ENCODE measurements at places on chromosomes 16 and 17. TPM values are rescaled to one million over a fixed set of nuclear protein-coding genes. Genes with fewer than 3 reads are reported as not detected.

The MMP28 gene
- 0.68 TPM for total RNA-seq

The SPEM2 gene
- total RNA-seq, result not detected

The FNDC8 gene
- total RNA-seq, result not detected

The CWC25 gene
- total RNA-seq, result 18.9 TPM

The SLC52A1 gene
- not detected for total RNA-seq

The VMO1 gene
- 1.0 TPM for total RNA-seq

The WNK4 gene
- total RNA-seq, result 0.73 TPM

The ACAP1 gene
- total RNA-seq, result 1.3 TPM

The KCNJ2 gene
- 0.47 TPM for total RNA-seq

The FA2H gene
- not detected for total RNA-seq

GRCh38 chr16:53356478-53357207 is 77.6 kb upstream of the RBL2 start:
- no peak for DNase-seq
- H3K36me3 ChIP-seq, result no peaks in the 10 kb centered on the region
- H3K27ac ChIP-seq, result no peak overlapping the region

DNA sequence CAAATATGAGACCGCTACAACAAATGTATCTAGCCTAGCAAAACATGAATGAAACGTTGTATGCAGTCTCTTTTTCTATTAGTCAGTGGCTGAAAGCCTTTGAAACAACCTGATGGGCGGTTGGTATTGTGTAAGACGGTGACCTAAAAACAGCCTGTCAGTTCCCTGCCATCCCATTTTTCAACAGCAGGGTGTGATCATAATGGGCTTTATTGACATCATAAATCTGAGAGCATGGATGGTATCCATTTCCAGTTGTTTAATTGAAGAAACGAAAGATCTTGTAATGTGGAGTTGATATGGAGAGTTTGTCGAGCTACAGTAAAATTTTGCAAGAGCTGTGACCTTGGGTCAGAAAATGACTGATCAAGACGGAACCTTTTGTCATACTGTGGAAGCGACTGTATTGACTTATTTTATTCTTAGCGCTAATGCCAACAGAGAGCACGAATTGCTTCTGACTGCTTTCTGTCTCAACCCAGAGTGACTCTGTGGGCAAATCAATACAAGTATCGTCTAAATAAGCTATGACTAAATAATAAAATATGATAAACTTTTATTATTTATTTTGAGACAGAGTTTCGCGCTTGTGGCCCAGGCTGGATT is 12.3 kb upstream of the MEIOB start:
- no peak overlapping the region for H3K27ac ChIP-seq
- H3K4me1 ChIP-seq, result no peaks in the 10 kb centered on the region
- peaks cover 34% of the 10 kb centered on the region for H3K27me3 ChIP-seq
- no peaks in the 10 kb centered on the region for H3K36me3 ChIP-seq

GRCh38 chr16:54547052-54547451 is 260.5 kb upstream of the IRX3 start:
- peaks cover 20% of the 10 kb centered on the region for H3K27me3 ChIP-seq
- H3K4me3 ChIP-seq, result no peak overlapping the region
- peaks cover 41% of the 10 kb centered on the region for H3K4me1 ChIP-seq
- H3K36me3 ChIP-seq, result no peaks in the 10 kb centered on the region

GRCh38 chr17:59851439-59852375 is 41.0 kb downstream of the TUBD1 start:
- no peaks in the 10 kb centered on the region for H3K36me3 ChIP-seq
- peaks cover 3% of the 10 kb centered on the region for H3K27me3 ChIP-seq
- H3K4me1 ChIP-seq, result peaks cover 6% of the 10 kb centered on the region

GRCh38 chr16:8892101-8892575 is 10.0 kb downstream of the LITAFD start:
- peaks cover 28% of the 10 kb centered on the region for H3K36me3 ChIP-seq
- H3K27me3 ChIP-seq, result no peaks in the 10 kb centered on the region
- DNase-seq, result no peak

- H3K4me1 ChIP-seq, result peaks cover 19% of the 10 kb centered on the region
- DNase-seq, result no peak
- H3K27me3 ChIP-seq, result peaks cover 63% of the 10 kb centered on the region
- H3K4me3 ChIP-seq, result no peak overlapping the region
These were observed 3.3 kb upstream of the VAC14 start for GRCh38 chr16:70804153-70804733.

DNA sequence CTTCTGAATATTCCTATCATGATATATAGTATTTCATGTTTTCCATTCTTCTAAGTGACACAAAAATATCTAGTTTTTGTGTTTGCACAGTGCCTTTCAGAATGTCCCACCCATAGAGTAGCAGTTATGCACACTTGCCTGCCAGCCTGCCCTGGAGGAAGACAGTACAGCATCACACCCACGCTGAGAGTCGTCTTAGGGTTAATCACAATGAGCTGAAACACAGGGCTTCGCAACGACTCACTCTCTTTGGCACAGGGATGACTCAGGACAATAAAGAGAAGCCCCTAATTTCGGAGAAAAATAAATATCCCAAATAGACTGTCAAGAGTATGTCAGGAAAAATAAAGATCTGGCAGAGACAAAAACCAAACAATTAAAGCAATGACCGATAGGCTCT is 11.6 kb upstream of the NDUFAB1 start:
- H3K4me1 ChIP-seq, result no peaks in the 10 kb centered on the region
- no peaks in the 10 kb centered on the region for H3K27me3 ChIP-seq
- peaks cover 2% of the 10 kb centered on the region for H3K36me3 ChIP-seq
- H3K27ac ChIP-seq, result no peak overlapping the region
- DNase-seq, result no peak
- H3K4me3 ChIP-seq, result no peak overlapping the region

GRCh38 chr17:39769974-39770587 is 32.3 kb downstream of the GRB7 start:
- H3K4me1 ChIP-seq, result peaks cover 4% of the 10 kb centered on the region
- H3K36me3 ChIP-seq, result no peaks in the 10 kb centered on the region
- no peak overlapping the region for H3K4me3 ChIP-seq
- peaks cover 49% of the 10 kb centered on the region for H3K27me3 ChIP-seq

DNA sequence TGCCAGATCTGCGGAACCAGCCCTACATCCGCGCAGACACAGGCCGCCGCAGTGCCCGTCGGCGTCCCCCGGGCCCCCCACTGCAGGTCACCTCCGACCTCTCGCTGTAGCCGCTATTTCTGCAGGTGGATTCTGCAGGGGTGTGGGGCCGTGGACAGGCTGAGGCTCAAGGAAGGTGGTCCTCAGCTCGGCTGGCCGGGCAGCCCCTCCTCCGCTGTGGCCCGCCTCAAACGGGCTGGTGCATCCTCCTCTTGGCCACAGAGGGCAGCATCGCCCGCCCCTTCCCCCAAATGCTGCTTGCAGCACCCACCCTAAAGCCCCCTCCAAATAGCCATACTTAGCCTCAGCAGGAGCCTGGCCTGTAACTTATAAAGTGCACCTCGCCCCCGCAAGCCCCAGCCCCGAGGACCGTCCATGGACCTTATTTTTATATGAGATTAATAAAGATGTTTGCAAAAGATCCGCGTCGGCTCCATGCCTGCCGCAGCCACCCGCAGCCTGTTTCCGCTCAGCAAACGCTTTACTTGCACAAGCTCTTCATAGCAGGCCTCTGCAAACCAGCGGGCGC is 14.9 kb downstream of the SPATA32 start:
- peak overlapping the region; percentile 94 for H3K4me3 ChIP-seq
- DNase-seq, result peak; percentile 65
- peaks cover 40% of the 10 kb centered on the region for H3K27me3 ChIP-seq
- H3K36me3 ChIP-seq, result no peaks in the 10 kb centered on the region
- H3K4me1 ChIP-seq, result peaks cover 23% of the 10 kb centered on the region
- H3K27ac ChIP-seq, result no peak overlapping the region

- H3K27me3 ChIP-seq, result peaks cover 4% of the 10 kb centered on the region
- no peak overlapping the region for H3K4me3 ChIP-seq
- no peak overlapping the region for H3K27ac ChIP-seq
- DNase-seq, result no peak
- H3K4me1 ChIP-seq, result no peaks in the 10 kb centered on the region
- H3K36me3 ChIP-seq, result no peaks in the 10 kb centered on the region
These were observed 11.2 kb upstream of the CHST4 start for GRCh38 chr16:71515026-71515425.

- no peak overlapping the region for H3K27ac ChIP-seq
- no peaks in the 10 kb centered on the region for H3K27me3 ChIP-seq
- H3K36me3 ChIP-seq, result no peaks in the 10 kb centered on the region
- peaks cover 7% of the 10 kb centered on the region for H3K4me1 ChIP-seq
- DNase-seq, result no peak
These were observed 42.5 kb downstream of the ERN1 start for GRCh38 chr17:64087252-64088005.

DNA sequence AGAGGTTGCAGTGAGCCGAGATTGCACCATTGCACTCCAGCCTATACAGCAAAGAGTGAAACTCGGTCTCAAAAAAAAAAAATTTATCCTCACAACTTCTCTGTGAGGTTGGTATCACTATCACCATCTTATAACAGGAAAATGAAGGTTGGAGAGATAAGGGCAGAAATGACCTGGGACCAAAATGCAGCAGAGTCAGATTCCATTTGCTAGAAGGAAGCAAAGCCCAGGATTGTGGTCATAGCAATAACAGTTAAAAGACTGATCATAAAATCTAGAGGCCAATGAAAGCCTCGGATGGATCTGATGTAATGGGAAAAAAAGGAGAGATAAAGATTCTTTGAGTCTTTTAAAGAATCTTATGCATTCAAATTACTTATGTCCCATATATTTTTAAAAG is 69.6 kb upstream of the TEKT1 start:
- H3K27ac ChIP-seq, result no peak overlapping the region
- no peaks in the 10 kb centered on the region for H3K36me3 ChIP-seq
- H3K4me3 ChIP-seq, result no peak overlapping the region

- DNase-seq, result no peak
- H3K36me3 ChIP-seq, result no peaks in the 10 kb centered on the region
- no peaks in the 10 kb centered on the region for H3K27me3 ChIP-seq
- H3K27ac ChIP-seq, result no peak overlapping the region
These were observed 93.6 kb downstream of the WSCD1 start for GRCh38 chr17:6163612-6164333.

- no peak for DNase-seq
- no peak overlapping the region for H3K4me3 ChIP-seq
- H3K27ac ChIP-seq, result no peak overlapping the region
- H3K36me3 ChIP-seq, result peaks cover 21% of the 10 kb centered on the region
These were observed 8.0 kb downstream of the POLR3K start for GRCh38 chr16:45454-45853.

DNA sequence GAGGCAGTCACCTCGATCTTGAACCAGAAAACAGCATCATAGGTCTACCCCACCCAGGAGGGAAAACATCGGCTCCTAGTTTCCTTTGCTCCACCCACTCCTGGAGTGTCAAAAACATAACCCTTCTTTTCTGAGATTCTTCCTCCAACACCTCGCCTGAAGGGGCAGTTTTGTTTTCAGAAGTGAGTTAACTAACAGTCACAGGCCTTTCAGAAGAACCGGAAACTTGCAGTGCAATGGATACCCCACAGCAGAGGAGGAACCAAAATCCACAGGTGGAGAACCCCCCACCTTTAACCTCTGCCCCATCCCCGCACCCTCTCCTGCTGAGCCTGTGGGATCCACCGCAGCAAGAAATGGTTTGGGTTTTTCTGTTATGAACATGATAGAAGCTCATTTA is 7.8 kb upstream of the TEX2 start:
- no peak for DNase-seq
- H3K27ac ChIP-seq, result no peak overlapping the region
- H3K36me3 ChIP-seq, result no peaks in the 10 kb centered on the region
- no peak overlapping the region for H3K4me3 ChIP-seq

DNA sequence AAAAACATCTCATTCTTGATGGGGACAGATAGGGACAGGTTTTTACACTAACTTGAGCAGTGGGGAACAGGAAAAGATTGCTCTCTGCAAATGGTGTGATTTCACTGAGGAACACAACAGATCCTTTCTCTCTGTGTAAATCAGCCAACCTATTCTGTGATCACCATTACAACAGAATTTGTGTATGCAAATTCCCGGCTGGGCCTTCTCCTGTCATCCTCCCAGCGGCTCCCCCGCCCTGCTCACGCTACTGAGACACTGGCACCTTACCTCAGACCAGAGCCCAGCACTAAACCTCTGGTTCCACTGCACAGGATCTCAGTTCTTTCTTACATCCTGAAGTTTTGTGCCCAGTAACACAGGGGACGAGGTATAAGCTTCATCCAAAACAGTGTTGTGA is 97.0 kb upstream of the FA2H start:
- DNase-seq, result no peak
- H3K36me3 ChIP-seq, result peaks cover 2% of the 10 kb centered on the region
- H3K4me1 ChIP-seq, result peaks cover 22% of the 10 kb centered on the region
- no peak overlapping the region for H3K4me3 ChIP-seq

DNA sequence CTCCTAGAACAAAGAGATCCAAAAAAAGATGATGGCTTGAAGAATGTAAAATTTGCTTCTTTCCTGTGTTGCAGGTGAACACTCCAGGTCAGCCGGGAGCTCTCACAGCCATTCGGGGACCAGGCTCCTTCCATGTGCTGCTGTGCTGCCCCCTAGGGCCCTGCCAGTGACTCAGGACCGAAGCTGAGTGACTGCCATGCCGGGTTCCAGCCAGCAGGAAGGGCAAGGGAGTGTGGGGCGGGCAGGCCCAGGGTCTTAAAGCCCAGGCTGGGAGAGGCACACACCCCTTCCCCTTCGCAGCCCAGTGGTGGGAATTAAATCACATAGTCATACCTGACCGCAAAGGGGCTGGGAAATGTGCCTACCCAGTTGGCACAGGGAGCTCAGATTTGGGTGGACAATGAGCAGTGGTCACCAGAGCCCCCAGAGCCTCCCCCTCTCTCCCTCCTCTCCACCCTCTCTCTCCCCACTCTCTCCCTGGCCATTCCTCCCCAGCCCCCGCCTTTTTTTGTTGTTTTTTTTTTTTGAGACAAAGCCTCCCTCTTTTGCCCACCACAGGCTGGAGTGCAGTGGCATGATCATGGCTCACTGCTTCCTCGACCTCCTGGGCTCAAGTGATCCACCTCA is 11.5 kb downstream of the EPOP start:
- no peak overlapping the region for H3K27ac ChIP-seq
- peaks cover 6% of the 10 kb centered on the region for H3K27me3 ChIP-seq
- no peaks in the 10 kb centered on the region for H3K36me3 ChIP-seq
- peaks cover 24% of the 10 kb centered on the region for H3K4me1 ChIP-seq

- no peak for DNase-seq
- H3K36me3 ChIP-seq, result peaks cover 5% of the 10 kb centered on the region
- no peaks in the 10 kb centered on the region for H3K27me3 ChIP-seq
- H3K27ac ChIP-seq, result no peak overlapping the region
These were observed 31.5 kb downstream of the RBL2 start for GRCh38 chr16:53465606-53466280.

DNA sequence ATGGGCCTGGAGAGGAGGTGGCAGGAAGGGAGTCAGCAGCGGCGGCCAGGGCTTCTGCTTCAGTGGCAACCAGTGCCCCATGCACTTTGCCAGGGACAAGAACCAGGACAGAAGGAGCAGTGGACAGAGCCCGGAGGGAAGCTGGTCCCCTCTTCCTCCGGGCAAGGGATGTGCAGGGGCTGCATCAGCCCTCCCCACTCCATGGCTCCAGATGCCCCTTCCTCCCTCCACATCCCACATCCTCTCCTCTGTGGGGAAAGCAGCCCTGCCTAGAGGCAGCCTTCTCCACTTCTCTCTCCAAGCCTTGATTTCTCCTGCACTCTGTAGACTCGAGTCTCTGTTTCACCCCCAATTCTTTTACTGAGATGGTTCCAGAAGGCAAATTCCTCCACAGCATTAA is 50.4 kb downstream of the AIPL1 start:
- H3K4me1 ChIP-seq, result no peaks in the 10 kb centered on the region
- H3K4me3 ChIP-seq, result no peak overlapping the region
- H3K36me3 ChIP-seq, result no peaks in the 10 kb centered on the region
- H3K27me3 ChIP-seq, result no peaks in the 10 kb centered on the region
- no peak for DNase-seq
- H3K27ac ChIP-seq, result no peak overlapping the region

GRCh38 chr16:35744726-35745125 is 2285.3 kb downstream of the TP53TG3F start:
- no peaks in the 10 kb centered on the region for H3K4me1 ChIP-seq
- no peak for DNase-seq
- H3K36me3 ChIP-seq, result peaks cover 27% of the 10 kb centered on the region
- no peak overlapping the region for H3K27ac ChIP-seq
- no peak overlapping the region for H3K4me3 ChIP-seq

Measured in neural crest cell (in vitro differentiated cells).